ENCODE measurements at places on chromosomes 13 and 19. TPM values are rescaled to one million over a fixed set of nuclear protein-coding genes. Genes with fewer than 3 reads are reported as not detected.

URAD gene
- not detected for total RNA-seq

KASH5 gene
- total RNA-seq, result not detected

FBXO17 gene
- total RNA-seq, result 35.2 TPM

ZNF793 gene
- 8.7 TPM for total RNA-seq

RPL13A gene
- total RNA-seq, result 1,944 TPM

RFXAP gene
- total RNA-seq, result 5.3 TPM

SIAH3 gene
- total RNA-seq, result 0.10 TPM

CATSPERD gene
- not detected for total RNA-seq

CASP14 gene
- 0.10 TPM for total RNA-seq
